Midbrain (tissue), 1 donor: ENCODE measurements at places on chromosomes 6 and 20.

DNA sequence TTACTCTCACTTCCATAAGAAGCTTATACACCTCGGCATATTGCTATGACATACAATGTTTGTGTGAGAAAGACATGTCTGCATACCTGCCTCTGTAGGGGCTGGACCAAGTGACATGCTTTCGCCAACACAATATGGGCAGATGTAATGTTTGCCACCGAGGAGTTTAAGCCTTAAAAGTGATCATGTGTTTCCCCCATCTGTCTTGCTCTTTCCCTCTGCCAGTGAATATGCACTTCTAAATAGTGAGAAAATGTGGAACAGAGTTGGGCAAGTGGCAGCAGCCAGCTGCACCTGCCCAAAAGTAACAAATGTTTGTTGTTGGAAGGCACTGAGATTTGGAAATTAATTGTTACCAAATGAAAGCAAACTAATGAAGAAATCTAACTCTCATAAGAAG, 274.8 kb upstream of the BTBD3 start:
- no peak for DNase-seq

DNA sequence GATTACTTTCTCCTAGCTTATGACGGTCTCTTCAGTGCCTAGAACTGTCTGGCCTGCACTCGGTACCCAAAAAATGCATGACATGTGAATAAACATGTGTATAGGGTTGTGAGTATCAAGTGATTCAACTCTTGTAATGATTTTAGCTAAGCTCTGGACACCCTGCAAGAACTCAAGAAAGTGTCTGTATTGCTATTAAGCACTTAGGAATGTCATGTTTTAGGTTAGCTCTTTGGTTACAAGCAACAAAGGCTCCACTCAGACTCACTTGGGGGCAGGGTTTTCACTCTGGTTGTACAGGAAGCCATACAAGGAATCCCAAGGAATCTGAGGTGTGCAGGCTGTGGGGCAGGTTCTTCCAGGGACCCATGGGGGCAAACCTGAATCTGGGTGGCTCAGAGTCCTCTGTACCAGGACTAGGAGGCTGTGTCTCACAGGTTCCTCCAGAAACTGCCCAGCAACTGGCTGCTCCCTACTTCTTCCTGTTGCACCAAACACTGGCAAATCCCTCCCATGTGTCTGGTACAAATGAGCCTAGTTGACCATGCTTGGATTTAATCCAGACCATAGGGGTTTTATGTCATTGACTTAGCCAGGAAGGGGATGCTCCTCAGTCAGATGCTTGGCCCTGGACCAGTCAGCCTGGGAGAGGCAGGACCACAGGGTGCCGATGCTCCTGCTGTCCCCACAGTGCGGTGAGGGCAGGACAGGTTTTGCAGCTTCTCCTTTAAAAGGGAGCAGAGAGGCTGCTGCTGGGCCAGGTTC, 77.9 kb upstream of the CDH4 start:
- no peak for DNase-seq

DNA sequence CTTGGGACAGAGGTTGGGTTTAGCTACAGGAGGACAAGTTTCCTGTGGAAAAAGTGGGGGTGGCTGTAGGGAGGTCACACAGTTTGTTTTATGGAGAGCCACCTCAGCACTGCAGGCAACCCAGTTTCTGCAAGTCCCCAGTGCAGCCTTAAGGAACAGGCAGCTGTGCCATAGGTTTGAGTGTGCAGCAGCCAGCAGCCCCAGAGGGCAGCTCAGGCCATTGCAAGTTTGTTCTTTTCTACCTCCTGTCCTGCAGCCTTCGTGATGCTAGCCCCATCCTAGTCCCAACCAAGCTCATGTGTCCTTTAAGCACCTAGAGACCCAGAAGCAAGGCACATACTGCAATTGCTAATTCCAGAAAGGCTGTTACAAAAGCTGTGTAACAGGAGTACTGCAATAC, 58.8 kb downstream of the ZBTB9 start:
- no peak for DNase-seq

DNA sequence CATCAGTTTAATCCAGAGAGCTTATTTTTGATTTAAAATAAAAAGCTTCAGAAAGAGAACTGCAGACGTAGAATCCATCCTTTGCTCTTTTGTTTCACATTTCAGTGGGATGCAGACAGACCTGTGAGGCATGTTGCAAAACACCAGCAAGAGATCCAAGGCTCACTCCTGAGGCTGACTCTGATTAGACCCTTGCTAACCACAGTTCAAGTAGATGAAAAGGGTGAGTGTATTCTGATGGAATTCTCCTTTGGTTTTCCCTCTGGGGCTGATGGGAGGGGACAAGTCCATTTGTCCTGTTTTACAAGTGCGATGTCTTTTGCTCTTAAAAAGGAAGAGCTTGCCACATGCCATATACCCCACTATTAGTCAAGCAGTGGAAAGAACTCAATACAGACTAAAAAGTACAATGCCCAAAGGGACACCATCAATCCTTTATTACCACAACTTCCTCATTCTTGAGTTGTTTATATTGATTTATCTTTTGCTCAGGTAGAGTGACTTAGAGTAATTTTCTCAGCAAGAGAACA, 772.7 kb downstream of the MAFB start:
- no peak for DNase-seq

- DNase-seq = no peak
These were observed 64.5 kb upstream of the HIVEP1 start for GRCh38 chr6:11947575-11947974.

DNA sequence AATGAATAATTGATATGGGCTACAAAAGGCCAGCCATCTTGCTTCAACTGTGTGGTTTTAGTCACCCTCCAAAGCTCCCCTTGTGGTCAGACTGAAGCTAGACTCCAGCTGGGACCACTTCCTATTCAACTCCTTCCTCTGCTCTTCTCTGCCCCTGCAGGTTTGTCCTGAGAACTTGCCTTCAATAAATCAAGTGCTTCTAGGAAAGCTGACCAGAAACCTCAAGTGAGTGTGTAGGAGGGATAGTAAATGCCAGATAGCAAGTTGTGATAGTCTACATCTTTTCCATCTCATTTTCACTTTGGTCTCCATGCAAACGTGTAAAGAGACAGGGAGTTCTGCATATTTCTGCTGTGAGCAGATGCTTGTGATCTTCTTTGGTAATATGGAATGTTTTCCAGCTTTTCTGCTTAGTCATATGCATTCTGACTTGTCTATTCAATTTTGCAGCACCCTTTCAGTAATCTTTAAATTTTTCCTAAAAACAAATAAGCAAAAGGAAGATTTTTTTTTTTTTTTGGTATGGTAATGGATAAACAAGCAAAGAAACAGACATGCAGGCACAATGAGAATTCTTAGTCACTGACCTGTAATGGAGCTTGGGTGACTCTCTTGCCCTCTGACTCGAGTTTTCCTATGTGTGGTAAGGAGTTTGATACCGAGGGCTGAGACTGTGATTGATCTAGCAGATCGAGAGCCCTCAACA, 201.3 kb upstream of the BTBD3 start:
- DNase-seq = no peak

DNA sequence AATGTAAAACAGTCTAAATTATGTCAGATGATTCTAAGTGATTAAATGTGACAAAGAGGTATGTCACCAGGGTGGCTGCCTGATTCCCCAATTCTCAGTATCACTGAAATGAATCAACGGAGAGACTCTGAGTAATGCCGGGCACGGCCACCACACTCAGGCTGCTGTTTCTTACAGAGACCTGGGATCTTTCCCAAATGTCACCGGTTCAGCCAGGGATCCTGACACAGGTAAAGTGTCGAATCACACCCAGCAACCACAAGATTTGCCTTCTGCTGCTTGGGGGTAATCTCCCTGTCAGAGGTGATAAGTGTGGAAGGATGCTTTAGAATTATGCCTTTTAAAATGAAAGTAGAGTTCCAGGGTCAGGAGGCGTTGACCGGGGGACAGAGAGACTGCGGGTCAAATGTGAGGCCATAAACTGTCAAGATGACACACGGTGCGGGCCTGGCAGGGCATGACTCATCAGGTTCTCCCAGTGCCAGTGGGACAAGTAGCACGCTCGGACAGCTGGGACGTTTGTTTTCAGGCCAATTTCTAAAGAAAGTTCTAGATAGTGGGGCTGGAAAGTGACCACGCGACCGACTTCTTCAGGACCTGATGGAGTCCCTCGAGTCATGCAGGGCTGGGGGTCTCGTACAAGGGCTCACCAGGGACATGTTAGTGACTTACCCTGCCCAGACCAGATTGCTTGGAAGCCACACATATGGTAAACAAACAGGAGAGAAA, 48.9 kb downstream of the PRDM1 start:
- DNase-seq = no peak

DNA sequence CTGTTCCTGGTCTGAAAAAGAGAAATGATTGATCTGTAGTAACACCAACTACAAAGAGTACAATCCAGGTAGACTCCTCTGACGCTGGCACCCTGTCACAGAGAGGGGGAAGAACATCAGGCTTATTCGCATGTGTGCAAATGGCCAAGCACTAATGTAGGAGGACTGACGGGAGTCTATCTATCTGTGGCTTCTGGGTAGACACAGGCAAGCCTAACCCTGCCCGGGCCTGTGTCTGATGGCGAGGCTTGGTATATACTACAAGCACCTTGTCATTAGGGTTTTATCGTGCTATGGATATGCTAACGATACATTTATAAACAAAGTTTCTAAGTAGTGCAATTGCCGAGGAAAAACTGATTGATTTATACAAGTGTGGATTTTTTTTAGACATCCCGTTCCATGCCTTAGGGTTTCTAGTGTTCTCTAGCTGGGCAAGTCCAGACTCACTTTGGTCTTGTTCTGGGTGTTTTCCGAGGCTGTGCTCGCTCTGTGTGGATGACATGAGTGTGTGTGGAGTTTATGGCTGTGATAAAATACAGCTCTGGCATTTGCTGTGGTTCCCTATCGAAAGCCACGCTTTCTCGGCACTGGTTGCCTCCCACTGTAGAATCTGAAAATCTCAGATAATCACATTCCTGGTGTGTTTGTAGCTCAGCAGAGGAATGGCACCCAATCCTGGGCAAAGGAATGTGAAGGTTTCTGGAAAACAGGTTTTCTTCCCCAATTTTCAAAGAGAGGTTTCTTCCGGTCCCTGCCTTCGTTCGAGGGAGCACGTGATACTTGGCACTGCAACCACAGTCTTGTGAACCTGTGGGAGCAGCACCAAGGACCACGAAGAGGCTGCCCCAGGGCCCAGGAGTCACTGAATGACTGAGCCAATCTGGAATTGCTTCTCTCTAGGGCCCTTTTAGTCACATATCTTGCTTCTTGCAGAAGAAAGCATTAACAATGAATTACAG, 67.5 kb upstream of the EDN1 start:
- DNase-seq = no peak
